Cardiac muscle cell (in vitro differentiated cells and primary cell): ENCODE measurements at places on chromosomes 3 and 15. TPM values are rescaled to one million over a fixed set of nuclear protein-coding genes. Genes with fewer than 3 reads are reported as not detected.
A peak's percentile ranks its signal among the peaks of the same experiment; 100 is the strongest.

RTP1 gene
- total RNA-seq: not detected in 2 replicates

DNA sequence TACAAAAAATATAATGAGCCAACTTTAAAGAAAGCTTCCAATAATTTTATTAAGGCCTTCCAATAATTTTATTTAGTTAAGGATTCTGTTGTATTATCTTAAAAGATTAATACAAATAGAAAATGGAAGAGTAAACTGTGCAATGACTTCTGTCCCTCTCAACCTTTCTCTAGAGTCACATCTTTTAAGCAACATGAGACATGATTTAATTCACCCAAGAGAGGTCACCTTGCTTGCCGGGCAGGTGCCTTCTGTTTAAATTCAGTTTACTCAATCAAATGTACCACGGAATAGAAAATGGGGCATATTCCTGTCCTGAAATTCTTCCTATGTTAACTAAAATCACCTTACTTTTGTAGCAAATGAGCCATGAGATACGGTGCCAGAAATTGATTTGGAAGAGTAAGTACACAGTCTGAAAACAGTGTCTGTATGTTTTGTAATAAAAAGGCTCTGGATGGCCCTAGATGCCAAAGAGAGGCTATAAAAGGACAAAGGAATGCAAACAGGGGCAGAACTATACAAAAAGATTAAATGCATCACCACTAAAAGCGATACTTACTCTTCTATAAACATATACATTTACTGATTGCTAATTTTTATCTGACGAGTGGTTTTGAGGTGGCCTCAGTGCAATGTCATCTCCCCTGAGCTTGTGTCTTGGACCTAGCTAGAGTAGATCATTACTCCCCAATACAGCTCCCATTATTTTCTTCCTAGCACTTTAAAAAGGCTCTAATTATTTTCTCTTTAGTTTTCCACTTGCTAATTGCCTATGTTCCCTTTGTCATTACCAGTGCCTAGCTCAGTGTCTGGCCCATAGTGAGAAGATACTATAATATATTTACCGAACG lies 134.0 kb downstream of the FHIT start:
- DNase-seq: no peak
- no peak overlapping the region for H3K27ac ChIP-seq
- no peaks in the 10 kb centered on the region for H3K4me1 ChIP-seq
- no peaks in the 10 kb centered on the region for H3K36me3 ChIP-seq
- H3K27me3 ChIP-seq: no peaks in the 10 kb centered on the region

ELL3 gene
- 2.6 and 4.3 TPM in 2 replicates for total RNA-seq

- DNase-seq: no peak
- H3K4me1 ChIP-seq: peaks cover 3% of the 10 kb centered on the region
- H3K4me3 ChIP-seq: no peak overlapping the region
- H3K27ac ChIP-seq: no peak overlapping the region
Observed at GRCh38 chr3:37444696-37445095, 270.3 kb upstream of the LRRFIP2 start.

DNA sequence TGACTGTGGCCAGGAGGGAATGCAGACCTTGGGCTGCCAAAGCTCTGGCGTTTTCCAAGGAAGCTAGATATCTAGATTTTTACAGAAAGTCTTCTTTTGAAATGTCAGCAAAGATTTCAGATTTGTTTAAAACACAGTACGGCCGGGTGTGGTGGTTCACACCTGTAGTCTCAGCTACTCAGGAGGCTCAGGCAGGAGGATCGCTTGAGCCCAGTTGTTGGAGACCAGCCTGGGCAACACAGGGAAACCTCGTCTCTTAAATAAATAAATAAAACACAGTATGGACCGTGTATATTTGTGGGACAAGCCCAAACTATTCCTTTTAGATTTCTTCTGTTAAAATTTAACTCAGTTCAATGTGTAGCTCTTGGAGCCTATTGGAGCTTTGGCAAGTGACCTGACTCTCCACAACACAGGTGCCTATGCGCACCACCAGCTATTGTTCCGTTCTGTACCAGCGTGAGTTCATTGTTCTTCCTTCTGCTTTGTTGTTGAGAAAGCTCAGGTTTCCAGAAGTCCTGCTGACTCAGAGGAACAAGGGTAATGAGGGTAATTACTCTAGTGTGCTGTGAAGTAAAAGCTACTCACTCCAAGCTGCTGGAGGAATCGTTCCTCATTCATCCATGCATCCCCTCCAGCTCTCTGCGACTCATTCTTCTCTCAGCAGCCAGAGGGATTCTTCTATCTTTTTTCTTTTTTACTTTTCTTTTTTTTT lies 73.1 kb upstream of the SLC6A6 start:
- DNase-seq: no peak
- H3K27ac ChIP-seq: no peak overlapping the region

XCR1 gene
- total RNA-seq: not detected in 2 replicates

AADAC gene
- total RNA-seq: not detected in 2 replicates

DNA sequence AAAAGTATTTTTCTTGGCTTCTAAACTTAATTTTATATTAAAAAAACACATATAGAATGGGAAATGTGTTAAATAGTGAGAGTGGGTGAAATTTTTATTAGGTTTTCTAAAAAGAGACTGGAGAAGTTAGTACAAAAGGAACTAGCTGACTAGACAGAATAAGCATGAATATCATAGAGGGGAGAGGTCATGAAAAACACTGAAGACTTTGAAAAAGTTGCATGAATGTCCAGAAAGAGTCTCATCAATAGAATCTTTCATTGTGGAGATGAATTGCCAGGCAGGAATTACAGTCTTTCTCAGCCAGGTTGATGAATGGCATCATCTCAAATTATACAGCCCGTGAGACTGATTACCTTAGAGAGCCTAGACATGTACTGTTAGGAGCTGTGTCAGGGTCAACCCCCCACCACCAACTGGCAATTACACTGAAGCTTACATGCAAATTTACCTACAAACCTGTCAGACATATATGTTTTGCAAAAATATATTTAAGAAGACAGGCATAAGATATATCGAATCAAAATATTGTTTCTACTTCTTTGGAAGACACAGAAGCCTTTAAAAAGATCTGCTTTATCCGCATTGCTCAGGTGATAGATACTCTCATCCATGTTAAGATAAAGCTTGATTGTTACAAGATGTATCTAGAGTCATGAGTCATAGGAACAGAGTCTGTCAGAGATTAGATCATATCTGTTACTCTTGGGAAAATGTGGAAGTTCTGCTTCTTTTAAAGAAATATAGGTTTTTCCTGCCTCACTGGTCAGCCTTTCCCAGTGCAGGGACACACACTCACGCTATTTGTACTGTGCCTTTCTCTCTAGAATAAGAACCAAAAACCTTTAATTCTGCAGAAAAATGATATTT lies 34.8 kb upstream of the PFN2 start:
- no peak for DNase-seq
- H3K27ac ChIP-seq: no peak overlapping the region
- no peaks in the 10 kb centered on the region for H3K36me3 ChIP-seq
- H3K27me3 ChIP-seq: no peaks in the 10 kb centered on the region
- no peak overlapping the region for H3K4me3 ChIP-seq

- H3K4me3 ChIP-seq: no peak overlapping the region
- DNase-seq: no peak
- H3K27me3 ChIP-seq: no peaks in the 10 kb centered on the region
- no peak overlapping the region for H3K27ac ChIP-seq
- H3K36me3 ChIP-seq: peaks cover 54% of the 10 kb centered on the region
- no peaks in the 10 kb centered on the region for H3K4me1 ChIP-seq
Observed at GRCh38 chr3:101758224-101758623, 20.8 kb upstream of the NXPE3 start.

EPHA6 gene
- total RNA-seq: 0.15 and 0.46 TPM in 2 replicates

DNA sequence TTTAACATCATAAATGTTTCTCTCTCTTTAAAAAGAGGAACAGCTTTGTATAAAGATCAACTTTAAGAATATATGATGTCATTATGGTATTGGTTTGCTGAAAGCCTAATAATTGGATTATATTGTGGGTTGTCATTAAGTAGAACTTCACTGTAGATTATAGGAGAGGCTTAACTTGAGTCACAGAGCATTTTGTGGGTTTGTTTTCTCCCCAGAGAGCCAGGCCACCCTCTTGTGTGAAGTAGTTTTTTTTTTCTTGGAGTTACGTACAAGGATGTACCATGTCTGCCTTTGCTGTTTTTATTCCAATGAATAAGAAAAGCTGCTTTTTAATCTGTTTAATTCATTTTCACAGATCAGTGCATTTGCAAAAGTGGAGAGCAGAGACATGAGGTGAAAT lies 354.8 kb upstream of the TBL1XR1 start:
- no peak for DNase-seq
- no peaks in the 10 kb centered on the region for H3K4me1 ChIP-seq
- H3K27ac ChIP-seq: no peak overlapping the region
- H3K27me3 ChIP-seq: no peaks in the 10 kb centered on the region
- H3K4me3 ChIP-seq: no peak overlapping the region
- no peaks in the 10 kb centered on the region for H3K36me3 ChIP-seq

DNA sequence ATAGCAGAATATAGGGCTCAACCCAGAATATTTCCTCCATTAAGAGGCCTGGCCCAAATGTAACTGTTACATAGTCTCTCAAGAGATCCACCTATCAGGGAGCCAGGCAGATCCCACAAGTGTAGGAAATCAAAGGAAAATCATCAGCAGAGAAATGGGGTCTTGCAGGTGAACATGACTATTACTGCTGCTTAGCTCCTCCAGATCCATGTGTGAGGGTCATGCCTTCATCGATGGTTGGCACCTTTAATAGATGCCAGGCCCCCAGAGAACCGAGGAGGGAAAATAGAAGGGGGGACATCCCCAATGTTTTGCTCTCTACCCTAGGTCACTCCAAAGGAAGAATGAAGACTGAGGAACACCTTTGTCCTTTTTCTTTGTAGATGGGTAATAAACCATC lies 1029.9 kb upstream of the CADM2 start:
- DNase-seq: no peak
- no peaks in the 10 kb centered on the region for H3K27me3 ChIP-seq
- H3K36me3 ChIP-seq: no peaks in the 10 kb centered on the region
- H3K4me1 ChIP-seq: no peaks in the 10 kb centered on the region

FBXW12 gene
- 0.51 TPM in 1 of 2 replicates, not detected in the other for total RNA-seq

EIF2B5 gene
- total RNA-seq: 38.2 and 82.1 TPM in 2 replicates

GRCh38 chr3:185215873-185216606 lies 37.8 kb downstream of the EHHADH start:
- peak; percentile 21 for DNase-seq
- peak overlapping the region; percentile 12 for H3K27ac ChIP-seq
- H3K4me3 ChIP-seq: no peak overlapping the region
- no peaks in the 10 kb centered on the region for H3K4me1 ChIP-seq

DNA sequence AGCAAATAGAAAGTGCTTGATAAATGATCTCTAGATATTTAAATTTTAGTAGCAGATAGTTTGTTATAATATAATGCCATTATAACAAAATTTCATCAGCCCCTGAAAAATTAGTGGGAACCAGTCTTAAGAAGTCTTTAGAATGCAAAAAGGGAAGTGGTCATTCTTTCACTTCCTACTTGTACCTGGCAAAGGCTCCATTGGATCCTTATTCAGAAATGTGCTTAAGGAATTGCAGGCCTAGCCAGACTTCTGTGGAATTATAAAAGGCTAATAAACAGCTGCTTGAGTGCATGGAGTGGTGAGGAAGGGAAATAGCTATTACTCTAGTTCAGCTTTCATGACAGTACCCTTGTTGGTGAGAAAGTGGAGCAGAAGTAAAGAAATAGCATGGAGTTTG lies 24.2 kb downstream of the PPM1L start:
- peaks cover 9% of the 10 kb centered on the region for H3K4me1 ChIP-seq
- H3K27ac ChIP-seq: no peak overlapping the region
- H3K36me3 ChIP-seq: no peaks in the 10 kb centered on the region
- no peak overlapping the region for H3K4me3 ChIP-seq

- H3K4me1 ChIP-seq: peaks cover 24% of the 10 kb centered on the region
- H3K27me3 ChIP-seq: no peaks in the 10 kb centered on the region
- H3K27ac ChIP-seq: no peak overlapping the region
- no peak for DNase-seq
- H3K4me3 ChIP-seq: no peak overlapping the region
Observed at GRCh38 chr3:133991637-133992036, 38.1 kb downstream of the SLCO2A1 start.

HCN4 gene
- 93.1 and 159 TPM in 2 replicates for total RNA-seq

DNA sequence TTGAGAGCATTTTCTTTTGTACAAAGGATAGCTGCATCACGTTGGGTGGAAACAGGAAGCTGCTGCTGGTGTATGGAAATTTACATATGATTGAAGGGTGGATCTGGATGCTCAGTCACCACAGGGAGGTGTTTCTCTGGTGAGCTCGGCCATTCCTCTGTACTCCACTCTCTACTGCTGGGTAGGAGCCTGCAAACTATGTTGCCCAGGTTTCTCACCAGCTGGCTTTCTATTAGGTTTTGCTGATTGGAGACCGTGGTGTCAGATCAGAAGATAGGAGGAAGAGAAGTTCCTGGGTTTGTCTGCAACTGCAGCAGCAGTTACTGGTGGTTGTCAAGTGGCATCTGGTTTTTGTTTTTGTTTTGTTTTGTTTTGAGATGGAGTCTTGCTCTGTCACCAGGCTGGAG lies 61.7 kb downstream of the TAMM41 start:
- H3K4me3 ChIP-seq: no peak overlapping the region
- H3K27ac ChIP-seq: no peak overlapping the region
- DNase-seq: no peak
- H3K27me3 ChIP-seq: no peaks in the 10 kb centered on the region

GRCh38 chr15:83595191-83595590 lies 58.7 kb upstream of the ADAMTSL3 start:
- H3K4me1 ChIP-seq: peaks cover 8% of the 10 kb centered on the region
- H3K36me3 ChIP-seq: peaks cover 4% of the 10 kb centered on the region
- no peaks in the 10 kb centered on the region for H3K27me3 ChIP-seq
- no peak for DNase-seq
- no peak overlapping the region for H3K27ac ChIP-seq
- H3K4me3 ChIP-seq: no peak overlapping the region

CXCR6 gene
- not detected in 2 replicates for total RNA-seq

DNA sequence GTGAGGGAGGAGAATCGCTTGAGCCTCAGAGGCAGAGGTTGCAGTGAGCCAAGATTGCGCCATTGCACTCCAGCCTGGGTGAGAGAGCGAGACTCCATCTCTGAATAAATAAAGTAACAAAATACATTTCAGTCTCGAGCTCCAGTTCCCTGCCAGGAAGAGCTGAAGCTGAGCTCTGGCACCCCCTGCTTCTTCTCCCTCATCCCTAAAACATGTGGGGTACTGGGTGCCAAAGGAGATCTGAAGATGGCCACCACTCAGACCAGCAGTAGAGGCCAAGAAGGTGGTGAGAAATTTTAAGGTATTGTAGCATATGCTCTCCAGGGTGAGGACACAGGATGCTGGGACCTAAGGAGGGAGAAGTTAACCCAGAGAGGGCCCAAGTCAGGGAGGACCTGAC lies 75.0 kb upstream of the CGNL1 start:
- no peaks in the 10 kb centered on the region for H3K27me3 ChIP-seq
- H3K4me1 ChIP-seq: no peaks in the 10 kb centered on the region
- no peak for DNase-seq
- no peaks in the 10 kb centered on the region for H3K36me3 ChIP-seq
- no peak overlapping the region for H3K4me3 ChIP-seq
